Activated CD4-positive, alpha-beta T cell treated with anti-CD3 and anti-CD28 coated beads, Interleukin-2, Interleukin-4, amounts not matched to agents 100 ng/mL and 50 ng/mL, durations not matched to agents 16 hours and 8 hours (primary cell): ENCODE measurements at places on chromosomes 3 and 15.

GRCh38 chr3:14129296-14129695, 4.4 kb downstream of the TMEM43 start:
- DNase-seq, result no peak

- DNase-seq, result peak; percentile 44
These were observed 74.2 kb downstream of the CRTC3 start for GRCh38 chr15:90603893-90604292.

GRCh38 chr3:10387881-10388609, 67.1 kb upstream of the SEC13 start:
- no peak for DNase-seq

GRCh38 chr3:67458896-67459530, 195.4 kb downstream of the SUCLG2 start:
- DNase-seq, result no peak

DNA sequence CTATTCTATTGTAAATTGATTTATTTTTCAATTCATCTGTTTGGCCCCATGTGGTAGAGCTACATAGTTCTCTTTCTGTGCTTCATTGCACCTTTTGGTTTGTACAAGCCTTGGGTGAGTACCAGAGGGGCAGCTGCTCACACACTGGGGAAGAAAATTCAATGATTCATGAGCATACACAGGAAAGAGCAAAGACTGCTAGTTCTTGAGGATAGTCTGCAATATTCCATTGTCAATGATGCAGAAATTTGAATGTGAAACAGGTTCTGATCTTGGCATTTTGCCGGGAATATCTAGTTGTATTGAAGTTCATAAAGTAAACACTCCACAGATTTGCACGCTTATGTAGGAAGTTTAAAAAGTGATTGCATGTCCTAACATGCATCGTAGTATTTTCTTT, 304.6 kb downstream of the NAALADL2 start:
- DNase-seq, result no peak

GRCh38 chr3:153443961-153444360, 281.9 kb downstream of the RAP2B start:
- DNase-seq, result no peak

GRCh38 chr3:191238321-191238817, 39.3 kb downstream of the OSTN start:
- no peak for DNase-seq

- no peak for DNase-seq
These were observed 10.5 kb downstream of the CDIN1 start for GRCh38 chr15:36589971-36590370.

DNA sequence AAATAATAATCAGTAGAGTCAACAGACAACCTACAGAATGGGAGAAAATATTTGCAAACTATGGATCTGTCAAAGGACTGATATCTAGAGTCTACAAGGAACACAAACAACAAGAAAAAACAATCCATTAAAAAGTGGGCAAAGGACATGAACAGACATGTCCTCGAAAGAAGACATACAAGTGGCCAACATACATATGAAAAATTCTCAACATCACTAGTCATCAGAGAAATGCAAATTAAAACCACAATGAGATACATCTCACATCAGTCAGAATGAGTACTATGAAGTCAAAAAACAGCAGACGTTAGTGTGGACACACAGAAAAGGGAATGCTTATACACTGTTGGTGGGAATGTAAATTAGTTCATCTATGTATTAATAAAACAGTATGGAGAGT, 33.7 kb downstream of the SLC2A2 start:
- DNase-seq, result no peak

- DNase-seq, result no peak
These were observed 33.0 kb downstream of the CCDC12 start for GRCh38 chr3:46943237-46944187.

GRCh38 chr15:40886586-40886985, 7.7 kb upstream of the VPS18 start:
- DNase-seq, result no peak

GRCh38 chr3:185960522-185961288, 22.9 kb upstream of the TRA2B start:
- no peak for DNase-seq

DNA sequence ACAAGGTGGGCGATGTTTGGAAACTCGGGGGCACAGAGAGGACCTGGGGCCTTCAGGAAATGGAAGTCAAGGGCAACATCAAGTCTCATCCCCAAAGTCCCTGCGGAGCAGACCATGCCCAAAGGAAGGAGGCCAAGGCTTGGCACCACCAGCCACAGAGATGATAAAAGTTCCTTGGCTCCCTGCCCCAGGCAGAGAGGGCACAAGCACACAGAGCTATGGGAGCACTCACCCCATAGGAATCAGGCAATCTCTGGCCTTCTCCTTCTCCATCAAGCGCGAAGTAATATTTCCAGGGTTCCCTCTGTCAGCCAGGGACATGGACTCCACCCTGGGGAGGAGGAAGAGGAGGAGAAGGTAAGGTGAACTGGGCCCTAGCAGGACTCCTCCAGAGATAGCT, 7.9 kb downstream of the ACAA1 start:
- no peak for DNase-seq

DNA sequence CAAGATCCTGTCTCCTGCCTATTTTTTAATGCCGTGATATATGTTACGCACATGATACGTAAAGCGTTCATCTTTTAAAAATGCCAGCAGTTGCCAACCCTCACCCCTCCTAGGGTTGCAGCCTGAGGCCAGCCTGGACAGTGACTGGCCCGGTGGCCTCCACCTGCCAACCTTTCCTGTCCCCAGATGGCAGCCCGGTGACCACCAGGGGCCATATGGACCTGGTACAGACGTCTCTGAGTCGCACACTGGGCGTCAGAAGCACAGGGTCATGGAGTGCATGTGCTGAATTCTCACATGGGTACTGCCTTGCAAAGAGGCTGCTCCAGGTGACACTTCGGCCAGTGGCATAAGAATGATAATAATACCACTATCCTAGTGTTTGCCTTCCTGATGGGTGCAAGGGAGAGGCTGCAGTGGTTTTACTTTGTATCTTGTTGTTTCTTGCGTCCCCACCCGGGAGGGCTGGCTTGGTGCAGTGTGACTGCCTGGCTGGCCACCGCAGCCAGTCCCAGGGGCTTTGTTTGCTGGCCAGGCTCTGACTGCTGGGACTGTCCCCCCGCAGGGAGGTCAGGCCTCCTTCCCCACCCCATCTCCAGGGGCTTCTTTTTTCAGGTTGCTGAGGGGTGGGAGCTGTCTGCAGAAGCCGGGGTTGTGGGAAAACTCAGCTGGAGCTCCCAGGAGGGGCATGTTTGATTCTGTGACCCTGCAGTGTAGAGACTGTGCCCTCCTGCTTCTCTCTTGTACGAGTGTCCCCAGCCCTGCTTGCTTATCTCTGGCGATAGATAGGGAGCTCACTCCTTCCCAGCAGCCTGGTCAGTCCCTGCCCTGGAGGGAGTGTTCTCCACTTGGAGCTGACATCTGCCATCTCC, 16.9 kb downstream of the FBLN2 start:
- DNase-seq, result no peak

GRCh38 chr15:70556151-70556741, 207.1 kb downstream of the UACA start:
- no peak for DNase-seq

DNA sequence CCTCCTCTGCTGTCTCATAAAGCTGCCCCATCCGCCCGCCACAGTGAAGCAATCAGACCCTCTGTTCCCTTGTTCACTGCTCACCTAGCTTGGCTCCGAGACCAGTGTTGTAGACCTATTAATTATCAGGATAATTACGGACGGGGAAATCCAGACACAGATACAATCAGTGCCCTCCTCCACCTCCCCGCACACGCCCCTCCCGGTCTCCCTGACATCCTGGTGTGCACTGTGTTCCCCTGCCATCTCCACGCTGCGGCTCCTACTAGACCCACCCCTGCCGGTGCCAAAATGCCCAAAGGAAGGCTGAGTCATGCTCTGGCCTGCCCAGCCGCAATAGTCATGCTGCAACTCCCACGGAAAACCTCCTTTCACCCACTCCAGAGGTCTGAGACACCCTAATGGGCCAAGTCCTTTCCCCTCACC, 277.3 kb upstream of the TLE3 start:
- no peak for DNase-seq

- no peak for DNase-seq
These were observed at the start of gene MOBP for GRCh38 chr3:39467394-39468107. MOBP (plus strand) TSS chr3:39467680; CDS start chr3:39502070, 34,390 bp downstream.

DNA sequence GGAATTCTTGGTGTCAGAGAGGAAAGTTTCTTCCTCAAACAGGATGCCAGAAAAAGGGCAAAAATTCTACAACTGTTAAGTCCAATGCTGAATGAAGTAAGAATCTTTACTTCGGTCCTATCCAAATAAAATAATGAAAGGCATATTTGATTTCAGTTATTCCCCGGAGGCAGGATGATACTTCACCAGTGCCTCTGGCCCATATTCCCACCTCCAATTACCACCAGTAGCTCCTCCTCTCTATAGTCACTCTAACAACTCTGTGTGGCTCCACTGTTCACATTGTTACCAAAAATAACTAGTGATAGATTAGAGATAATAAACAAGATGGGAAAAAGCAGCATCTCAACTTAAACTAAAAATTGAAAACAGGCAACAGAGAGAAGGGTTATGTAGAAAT, 20.7 kb downstream of the MAP1A start:
- no peak for DNase-seq

DNA sequence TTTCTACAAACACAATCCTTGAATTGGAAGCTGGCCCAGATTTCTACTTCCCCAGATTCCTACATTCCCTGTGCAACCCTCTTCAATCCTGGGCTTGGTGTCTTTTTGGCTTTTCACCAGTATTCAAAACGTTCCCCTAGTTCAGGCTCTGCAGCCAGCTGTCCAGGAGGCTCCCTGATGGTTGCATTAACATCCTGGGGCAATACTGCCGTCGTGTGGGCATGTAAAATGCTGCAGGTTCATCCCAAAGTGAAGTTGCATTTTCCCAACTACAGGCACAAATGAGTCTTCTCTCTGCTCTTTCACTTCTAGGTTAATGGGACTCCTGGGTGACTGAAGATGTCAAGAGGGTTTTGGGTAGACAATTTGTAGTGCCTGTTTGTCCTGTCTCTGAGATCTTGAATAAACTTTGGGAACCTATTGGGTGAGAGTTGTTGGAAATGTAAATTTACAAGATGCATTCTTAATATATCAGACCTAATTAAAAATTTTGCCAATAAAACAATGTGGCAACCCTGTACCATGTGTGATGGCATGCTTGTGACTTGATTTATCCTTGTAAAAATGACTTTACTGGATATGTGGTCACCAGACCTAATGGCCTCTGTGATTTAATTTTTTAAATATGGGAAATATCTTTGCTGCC, 28.6 kb downstream of the SOX14 start:
- peak; percentile 21 for DNase-seq

DNA sequence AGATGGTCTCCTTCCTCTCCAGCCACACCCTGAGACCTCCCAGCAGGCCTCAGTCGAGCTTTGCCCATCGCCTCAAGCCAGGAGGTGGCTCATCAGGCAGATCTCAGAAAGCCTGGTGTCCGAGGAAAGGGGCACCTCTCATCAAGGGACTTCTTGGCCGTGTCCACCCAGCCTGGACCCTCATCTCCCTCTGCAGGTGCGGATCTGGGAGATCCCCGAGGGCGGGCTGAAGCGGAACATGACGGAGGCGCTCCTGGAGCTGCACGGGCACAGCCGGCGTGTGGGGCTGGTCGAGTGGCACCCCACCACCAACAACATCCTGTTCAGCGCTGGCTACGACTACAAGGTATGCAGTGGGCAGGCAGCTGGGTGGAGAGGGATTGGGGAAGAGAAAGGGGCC, 110.2 kb downstream of the ANP32A start:
- DNase-seq, result no peak

DNA sequence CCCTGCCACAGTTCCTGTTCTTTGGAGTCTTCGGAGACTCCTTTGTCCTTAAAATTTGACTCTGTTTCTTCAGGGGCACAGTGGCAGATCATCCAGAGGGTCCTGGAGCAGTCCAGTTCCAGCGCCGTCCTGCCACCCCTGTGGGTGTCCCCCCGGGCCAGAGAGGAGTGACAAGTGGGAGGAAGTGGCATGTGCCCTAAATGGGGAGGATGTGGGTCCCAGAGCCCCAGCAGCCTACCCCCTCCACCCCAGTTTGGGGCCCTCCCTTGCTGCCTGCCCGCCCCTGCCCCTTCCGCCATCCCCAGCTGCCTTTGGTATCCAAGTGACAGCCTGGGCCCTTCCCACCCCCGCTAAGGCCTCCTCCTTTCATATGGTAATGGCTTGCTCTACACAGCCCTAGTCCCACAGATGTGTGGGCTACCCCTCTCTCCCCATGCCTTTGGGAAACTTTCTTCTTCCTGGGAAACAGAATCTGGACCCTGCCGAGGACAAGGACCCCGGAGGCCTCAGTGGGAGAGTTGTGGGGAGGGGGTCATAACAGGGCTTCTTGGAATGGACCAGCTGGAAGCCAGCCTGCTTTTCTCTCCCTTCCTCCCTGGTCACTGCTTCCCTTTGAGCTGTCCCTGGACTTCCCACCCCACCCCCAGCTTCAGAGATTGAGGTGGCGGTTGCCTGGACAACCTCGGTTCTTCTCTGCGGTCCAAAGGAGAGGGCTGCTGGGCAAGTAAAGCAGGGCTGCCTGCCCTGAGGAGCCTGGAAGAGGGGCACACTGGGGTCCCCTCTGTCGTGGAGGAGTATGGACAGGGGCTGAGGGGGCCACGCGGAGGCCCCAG, 43.2 kb downstream of the KLHL25 start:
- no peak for DNase-seq

GRCh38 chr3:41502481-41502880, 303.2 kb downstream of the CTNNB1 start:
- DNase-seq, result no peak

- DNase-seq, result no peak
These were observed 31.1 kb upstream of the RASA2 start for GRCh38 chr3:141455603-141456300.

DNA sequence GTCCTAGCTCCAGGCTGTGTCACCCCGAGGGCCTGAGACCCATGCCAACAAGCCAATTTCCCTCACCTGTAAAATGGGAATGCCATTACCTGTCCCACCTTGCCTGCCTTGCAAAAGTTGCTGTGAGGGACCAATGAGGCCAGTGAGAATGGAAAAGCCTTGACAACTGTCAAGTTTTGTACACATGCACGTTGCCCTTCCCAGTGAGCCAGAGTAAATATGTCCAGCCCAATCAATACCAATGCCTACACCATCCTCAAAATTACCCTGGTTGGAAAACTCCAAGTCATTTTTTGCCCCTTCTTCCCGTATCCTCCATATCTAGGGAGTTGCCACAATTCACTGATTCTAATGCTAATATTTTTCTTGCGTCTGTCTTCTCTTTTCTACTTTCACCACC, 73.5 kb upstream of the RASGRF1 start:
- no peak for DNase-seq

DNA sequence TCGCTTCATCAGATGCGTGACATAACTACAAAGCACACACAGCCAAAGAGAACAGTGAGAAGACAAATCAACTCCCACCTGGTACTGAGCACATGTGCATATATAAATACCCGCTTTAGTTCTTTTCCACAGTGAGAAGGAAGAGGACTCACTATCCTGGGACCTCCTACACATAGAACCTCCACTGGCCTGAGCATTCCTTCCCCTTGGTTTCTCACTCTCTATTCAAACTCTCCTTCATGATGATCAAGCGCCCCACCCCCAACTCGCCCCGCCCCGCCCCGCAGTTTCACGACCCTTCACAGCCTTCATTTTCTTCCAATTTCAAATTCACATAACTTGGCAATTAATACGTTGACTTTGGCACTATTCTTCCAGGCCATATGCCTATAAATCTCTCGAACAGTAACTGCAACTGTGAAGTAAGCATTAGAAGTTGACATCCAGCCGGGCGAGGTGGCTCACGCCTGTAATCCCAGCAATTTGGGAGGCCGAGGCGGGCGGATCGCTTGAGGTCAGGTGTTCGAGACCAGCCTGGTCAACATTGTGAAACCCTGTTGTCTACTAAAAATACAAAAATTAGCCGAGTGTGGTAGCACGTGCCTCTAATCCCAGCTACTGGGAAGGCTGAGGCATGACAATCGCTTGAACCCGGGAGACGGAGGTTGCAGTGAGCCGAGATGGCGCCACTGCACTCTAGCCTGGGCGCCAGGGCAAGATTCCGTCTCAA, 1.1 kb downstream of the RPS17 start:
- no peak for DNase-seq
